ENCODE measurements at places on chromosomes 4 and X. TPM values are rescaled to one million over a fixed set of nuclear protein-coding genes. Genes with fewer than 3 reads are reported as not detected.

DNA sequence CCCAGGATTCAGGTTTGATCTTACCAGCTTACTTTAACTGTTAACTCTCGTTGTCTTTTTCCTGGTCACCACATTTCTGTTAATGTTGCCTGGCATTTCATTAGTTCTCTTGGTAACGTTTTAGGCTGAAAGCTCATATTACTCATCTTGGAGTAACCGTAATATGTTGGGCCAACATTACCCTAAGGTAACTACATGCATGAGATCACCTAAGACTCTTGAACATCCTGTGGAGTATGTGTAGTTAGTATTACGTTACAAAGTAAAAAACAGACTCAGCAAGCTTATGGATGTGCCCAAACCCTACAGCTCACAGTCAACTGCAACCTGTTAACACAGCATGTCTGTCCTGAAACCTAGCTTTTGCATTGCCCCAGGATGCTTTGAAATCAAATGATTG lies 203.3 kb upstream of the HS3ST1 start:
- no peak for DNase-seq

DNA sequence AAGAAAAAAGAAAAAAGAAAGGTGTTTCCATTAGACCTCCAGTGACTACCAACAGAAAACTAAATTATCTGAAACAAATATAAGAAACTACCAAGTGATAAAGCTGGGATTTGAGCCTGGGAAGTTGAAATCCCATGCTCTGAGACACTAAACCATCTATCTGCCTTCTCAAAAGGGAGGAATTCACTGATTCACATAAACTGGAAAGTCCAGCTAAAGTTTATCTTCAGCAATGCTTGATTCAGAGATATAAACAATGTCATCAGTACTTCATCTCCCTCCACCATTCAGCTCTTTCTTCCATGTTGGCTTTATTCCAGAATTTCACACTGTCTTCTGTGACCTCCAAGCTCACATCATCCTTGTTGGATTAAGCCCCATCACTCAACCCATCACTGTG lies 96.3 kb downstream of the IQCM start:
- DNase-seq = no peak

GRCh38 chr4:118557298-118557851 lies 127.8 kb upstream of the METTL14 start:
- DNase-seq = no peak

- no peak for DNase-seq
Observed at GRCh38 chrX:119398974-119399771, at the start of gene SLC25A43. SLC25A43 (plus strand) TSS chrX:119399336; CDS start chrX:119399404, 68 bp downstream.

GRCh38 chr4:184309241-184310170 lies 91.8 kb upstream of the ENPP6 start:
- no peak for DNase-seq

DNA sequence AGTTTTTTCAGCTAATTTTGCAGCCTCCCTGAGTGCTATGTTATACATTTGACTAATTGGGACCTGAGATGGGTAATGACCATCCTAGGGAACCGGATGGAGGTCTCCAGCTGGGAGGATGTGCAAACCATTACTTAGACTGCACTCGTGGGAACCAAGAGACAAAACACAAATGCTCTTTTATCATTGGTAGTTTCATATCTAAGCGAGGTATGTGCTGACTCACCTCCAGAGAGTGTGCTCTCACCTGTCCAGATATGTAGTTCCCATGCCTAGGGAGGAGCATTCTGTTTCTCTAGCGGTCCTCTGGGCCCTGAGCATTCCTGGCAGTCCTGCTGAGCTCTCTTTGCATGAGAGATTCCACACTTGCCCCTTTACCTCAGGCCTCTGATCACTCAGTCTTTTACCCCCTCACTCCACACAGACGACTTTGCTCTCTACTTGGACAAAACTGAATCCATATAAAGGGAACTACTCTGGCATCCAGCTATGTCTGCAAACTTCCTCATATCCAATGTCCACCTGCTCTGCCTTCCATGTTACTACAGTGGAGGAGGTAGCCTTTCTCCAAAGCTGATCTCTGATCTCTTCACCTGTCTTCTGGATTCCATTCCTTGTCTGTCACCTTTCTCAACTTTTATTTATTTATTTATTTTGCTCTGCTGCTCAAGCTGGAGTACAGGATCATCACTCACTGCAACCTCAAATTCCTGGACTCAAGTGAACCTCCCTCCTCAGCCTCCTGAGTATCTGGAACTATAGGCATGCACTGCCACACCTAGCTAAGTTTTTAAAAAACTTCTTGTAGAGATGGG lies 88.4 kb downstream of the LRP2BP start:
- DNase-seq = no peak

DNA sequence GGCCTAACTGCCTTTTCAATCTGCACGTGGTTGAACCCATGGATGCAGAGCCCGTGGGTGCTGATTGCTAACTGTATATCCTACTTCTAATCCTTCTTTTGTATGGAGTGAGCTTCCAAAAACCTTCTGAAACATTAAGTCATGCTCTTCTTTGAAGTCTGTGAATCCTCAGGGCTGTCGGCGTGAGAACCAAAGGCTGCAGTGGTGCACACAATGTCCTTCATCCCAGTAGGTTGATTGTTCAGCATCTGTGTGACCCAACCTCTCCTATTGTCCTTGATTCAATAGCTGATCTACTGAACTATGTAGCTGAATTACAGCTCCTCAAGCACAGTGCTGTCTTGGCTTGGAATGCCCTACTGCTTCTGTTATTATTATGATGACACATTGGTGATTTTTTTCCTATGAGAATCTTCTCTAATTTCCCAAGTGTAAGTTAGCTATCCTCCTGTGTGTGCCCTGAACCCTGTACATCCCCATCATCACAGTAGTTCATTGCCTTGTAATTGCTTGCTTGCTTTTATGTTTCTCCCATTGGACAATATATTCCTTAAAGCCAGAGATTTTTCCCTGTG lies 294.6 kb downstream of the TRIML1 start:
- no peak for DNase-seq

- no peak for DNase-seq
Observed at GRCh38 chr4:109945056-109945455, 32.4 kb downstream of the EGF start.

DNA sequence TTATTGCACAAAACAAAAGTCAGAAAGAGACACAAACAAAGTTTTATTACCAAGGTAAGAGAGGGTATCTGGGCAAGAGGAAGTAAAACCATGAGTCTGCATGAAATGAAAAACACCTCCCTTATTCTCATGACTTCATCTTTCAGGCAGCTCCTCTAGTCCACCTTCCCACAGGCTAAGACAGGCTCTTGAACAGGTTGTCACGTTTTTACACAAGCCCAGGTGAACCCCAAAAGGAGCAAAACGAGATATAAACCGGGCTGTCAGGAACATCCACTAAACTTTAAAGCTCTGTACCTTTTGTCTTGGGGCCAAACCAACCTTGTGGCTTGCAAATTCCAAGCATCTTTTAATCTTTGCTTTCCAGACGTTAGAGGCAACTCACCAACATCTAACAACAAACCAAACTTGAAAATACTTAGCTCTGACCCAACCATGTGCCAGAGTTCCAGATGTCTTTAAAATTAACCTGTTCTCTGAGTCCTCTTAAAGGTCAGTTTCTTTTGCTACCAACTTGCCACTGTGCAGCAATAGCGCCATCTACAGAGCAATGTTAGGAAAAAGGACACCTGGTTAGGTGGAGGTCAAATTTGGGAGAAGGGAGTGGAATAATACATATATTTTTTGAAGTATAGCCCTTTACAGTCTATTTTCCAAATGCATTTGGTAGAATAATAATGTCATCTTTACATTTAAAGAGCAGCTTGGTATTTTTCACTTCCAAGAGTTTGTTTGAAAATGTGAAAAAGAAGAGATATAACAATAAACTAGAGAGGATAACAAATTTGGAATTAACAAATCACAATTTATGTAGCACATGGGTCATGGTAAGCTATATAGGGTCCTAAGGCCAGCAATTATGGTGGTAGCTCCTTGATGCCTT lies 73.1 kb downstream of the QRFPR start:
- peak; percentile 33 for DNase-seq

DNA sequence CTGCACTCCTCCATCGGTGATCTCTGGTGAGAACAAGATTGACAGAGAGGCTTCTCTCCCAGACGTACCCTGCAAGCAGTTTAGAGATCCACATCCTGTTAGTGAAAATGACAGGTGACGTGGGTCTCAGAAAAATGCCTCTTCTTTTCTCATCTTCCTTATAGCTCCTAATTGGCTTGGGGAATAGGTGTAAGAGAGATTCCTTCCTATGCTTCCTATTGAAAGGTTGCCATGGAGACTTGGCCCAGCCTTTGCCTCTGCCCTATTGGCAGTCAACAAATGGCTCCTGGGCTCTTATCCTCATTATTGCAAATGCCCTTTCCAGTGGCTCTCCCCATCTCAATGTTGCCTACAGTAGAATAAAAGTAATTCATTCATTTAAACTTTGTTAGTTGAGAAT lies 26.5 kb upstream of the DGKK start:
- DNase-seq = no peak

DNA sequence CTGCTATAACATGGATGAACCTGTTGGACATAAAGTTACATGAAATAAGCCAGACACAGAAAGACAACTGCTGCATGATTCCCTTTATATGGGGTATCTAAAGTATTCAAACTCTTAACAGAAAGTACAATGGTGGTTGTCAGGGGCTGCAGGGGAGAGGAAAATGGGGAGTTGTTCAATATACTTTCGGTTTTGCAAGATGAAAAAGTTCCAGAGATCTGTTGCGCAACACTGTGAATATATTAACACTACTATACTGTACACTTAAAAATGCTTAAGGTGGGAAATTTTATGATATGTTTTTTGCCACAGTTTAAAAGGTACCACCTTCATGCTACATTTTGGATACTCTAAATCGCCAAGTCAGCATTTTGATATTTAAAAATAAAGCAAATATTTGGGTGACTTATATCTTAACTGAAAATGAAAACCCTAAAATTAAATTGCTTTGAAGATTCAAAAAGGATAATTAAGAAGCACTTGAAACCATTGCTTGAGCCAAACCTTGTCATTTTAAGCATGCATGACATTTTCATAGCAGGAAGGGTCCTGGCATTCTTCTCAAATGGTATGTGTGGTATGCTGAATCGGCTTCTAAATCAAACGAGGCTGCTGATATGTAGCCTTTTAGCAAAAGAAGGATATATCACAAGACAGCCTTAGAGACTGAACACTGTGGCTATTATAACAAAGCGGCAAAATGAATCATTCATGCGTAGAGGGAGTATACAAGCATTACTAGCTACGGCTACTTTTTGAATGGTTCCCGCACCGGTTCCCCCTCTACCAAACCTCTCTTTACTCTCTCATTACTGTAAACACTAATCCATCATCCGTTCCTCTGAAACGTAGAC lies 607.1 kb upstream of the DIPK2B start:
- DNase-seq = no peak

DNA sequence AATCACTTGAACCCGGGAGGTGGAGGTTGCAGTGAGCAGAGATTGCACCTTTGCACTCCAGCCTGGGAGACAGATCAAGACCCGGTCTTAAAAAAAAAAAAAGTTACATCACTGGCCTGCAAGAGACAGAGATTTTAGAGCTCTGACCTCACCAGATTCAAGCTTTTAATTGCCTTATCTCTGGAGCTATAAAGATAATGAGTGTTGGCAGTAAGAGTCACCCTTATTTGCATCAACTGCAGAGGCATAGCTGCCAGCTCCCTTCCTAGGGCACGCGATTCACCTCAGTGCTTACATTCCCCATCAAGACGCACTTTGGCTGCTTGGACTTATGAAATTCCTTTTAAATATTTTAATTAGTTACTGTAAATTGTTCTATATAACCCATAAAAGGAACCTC lies 12.5 kb upstream of the SPATA4 start:
- no peak for DNase-seq

DNA sequence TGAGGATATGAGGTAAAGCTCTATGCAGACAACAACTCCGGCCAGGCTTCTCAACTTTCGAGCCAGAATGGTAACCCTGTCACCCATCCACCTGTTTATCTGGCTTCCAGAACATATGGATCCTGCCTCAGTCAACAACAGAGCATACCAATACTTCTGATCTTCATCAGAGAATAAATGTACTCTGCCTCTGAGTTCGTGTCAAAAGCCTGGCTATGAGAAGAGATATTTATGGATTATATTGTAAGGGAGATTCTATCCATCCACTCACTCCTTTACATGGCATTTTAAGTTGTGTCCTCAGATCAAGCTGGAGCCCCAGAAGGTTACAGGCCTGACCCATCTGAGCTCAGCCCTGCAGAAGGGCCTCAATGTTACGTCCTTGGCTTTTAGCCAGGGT lies 9.8 kb upstream of the FOXO4 start:
- DNase-seq = no peak

- DNase-seq = no peak
Observed at GRCh38 chr4:38785901-38786402, 3.2 kb upstream of the TLR10 start.

DNA sequence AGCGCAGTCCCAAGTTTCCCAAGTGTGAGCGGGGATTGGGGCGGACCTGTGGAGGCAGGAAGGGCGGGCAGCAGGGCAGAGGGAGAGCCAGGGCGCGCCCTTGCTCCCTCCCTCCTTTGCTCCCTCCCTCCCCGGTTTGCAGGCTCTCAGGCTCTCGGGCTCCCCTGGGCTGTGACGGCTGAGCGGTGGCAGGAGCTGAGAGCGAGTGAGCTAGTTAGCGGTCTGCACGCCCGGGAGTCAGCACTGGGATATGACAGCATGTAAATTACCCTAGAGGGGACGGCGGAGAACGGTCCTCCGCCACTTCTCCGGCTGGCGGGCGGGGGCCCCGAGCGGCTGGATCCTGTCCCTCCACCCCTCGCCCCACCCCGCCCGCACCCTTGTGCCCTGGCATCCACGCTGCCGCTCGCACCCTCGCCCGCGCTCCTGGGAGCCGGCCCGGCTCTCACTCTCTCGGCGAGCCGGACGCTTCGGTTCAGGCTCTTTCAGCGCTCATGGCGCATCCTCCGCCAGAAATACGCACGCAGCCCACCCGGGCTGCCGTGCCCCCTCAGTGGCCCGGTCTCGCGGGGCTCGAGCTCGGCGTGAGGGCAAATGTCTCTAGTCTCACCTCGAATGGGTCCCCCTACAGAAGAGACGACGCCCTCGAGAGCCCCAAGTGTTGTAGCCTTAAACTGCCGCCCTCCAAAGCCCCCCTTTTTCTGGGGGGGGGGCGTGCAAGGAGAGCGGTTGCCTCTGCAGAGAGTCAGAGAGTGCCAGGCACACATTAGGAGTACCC lies at the start of gene TSC22D3:
Gene TSC22D3, minus strand, starts transcription at position 54 of the 778 bp plus-strand sequence. CDS start 368 bp downstream, outside the sequence.
- peak; percentile 60 for DNase-seq

DNA sequence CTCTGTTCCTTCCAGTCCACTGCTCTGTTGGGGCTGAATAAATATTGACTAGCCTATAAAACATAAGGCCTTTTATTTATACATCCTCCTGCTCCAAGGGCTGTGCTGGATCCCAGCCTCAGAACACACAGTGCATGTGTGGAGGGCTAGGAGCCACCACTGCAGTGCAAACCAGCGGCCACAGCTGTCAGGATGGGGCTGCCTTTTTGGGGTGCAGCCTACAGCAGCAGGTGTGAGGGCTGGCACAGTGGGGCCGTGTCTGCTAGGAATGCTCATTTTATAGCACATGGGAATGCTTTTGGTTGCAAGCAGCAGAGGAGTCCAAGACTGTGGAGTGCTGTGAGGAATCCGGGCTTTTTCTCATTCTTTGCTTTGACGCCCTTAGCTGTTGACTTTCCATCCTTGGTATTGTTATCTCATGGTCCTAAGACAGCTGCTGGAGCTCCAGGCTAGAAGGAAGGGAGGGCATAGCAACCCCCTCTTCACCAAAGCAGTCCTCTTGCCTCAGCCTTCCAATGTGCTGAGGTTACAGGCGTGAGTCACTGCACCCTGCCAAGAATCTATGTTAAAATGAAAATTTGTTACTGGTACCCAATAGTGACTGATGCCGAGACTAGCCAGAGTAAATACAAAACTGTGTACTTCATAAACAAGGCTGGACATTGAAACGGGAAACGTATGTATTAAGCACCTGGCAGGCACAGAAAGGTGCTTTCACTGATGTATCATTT lies 334.3 kb upstream of the GATB start:
- no peak for DNase-seq

Gene NRK
- not detected for total RNA-seq

Measured in CD8-positive, alpha-beta memory T cell (primary cell).